CD14-positive monocyte (primary cell): ENCODE measurements at places on chromosomes 11 and 22.

GRCh38 chr11:105189581-105189980 is 50.0 kb upstream of the CARD18 start:
- DNase-seq = peak; percentile 87

DNA sequence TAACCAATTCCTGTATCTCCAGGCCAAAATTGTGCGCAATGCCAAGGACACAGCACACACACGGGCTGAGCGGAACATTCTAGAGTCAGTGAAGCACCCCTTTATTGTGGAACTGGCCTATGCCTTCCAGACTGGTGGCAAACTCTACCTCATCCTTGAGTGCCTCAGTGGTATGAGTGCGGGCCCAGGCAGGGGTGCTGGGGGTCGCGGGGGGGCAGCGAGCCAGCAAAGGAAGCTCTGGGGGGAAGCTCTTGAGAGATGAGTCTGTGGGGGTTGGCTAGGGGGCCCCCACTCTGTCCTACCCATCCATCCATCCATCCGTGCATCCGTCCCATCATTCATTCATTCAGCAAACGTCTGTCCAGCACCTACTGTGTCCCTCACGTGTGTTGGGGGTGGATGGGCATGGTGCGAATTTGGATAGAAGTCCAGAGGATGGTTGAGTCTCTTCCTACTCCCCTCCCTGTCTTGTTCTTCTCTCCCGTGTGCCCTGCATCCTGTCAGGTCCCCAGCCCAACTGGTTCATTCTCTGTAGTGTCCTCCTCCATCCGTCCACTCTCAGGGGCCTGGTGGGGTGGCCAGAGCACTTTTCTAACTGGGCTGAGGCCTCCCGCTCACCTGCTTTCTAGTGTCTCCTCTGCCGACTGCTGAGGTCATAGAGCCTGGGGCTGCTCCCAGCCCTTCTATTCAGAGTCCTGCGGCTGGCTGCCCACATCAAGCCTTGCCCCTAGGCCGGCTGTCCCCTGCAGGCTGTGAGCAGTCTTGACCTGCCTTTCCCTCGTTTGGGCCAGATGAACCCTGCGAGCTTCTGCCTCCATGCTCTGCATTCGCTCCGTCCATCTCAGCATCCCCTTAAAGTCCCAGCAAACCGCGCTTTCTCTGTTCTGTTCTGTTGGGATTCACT is 3.3 kb downstream of the RPS6KB2 start:
- DNase-seq = no peak

GRCh38 chr11:1348146-1348795 is 38.8 kb upstream of the TOLLIP start:
- no peak for DNase-seq

DNA sequence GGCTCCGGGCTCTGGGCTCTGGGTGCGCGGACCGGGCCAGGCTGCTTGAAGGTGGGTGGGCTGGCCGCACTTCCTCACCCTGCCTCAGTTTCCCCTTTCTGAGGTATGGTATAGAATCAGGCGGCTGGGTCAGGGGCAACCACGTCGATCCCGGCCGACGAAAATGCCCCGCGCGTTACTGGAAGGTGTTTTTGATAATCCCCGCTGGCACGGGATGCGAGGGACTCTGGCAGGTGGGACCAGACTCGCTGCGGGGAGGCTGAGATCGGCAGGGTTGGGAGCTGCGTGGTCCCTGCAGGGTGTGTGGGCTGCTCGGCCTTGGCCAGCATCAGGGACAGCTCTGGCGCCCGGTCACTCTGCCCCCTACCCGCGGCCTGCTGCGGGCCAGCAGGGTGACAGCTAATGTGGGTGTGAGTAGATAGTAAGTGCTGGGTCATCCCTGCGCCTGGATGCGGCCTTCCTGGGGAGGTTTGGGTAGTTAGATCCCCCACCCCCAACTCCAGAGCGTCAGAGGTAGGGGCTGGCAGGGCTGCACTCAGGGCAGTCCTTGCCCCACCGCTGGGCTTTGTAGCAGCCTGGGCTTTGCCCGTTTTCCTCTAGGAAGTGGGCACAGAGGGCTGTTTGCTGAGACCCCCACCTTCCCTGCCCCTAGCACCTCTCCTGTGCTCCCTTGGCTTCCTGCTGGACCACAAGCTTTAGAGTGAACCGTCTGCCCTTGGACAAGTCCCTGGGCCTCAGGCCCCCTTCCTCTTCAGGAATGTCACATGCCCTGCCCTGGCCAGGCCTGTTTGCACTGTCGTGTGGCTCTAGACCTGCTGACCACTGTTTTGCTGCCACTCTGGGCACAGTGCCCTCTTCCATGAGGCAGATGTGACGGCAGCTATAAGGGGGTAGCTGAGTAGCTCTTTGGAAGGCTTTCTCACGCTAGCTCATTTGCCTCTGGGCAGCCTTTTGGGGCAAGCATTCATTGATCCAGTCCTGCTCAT is 579 bp downstream of the TANGO2 start:
- DNase-seq = peak; percentile 34

GRCh38 chr11:131965504-131965903 is 595.1 kb downstream of the NTM start:
- no peak for DNase-seq

GRCh38 chr11:44531116-44531504 is 34.4 kb upstream of the CD82 start:
- no peak for DNase-seq

- DNase-seq = no peak
Measured at GRCh38 chr22:49307870-49308269, 519.8 kb downstream of the BRD1 start.

DNA sequence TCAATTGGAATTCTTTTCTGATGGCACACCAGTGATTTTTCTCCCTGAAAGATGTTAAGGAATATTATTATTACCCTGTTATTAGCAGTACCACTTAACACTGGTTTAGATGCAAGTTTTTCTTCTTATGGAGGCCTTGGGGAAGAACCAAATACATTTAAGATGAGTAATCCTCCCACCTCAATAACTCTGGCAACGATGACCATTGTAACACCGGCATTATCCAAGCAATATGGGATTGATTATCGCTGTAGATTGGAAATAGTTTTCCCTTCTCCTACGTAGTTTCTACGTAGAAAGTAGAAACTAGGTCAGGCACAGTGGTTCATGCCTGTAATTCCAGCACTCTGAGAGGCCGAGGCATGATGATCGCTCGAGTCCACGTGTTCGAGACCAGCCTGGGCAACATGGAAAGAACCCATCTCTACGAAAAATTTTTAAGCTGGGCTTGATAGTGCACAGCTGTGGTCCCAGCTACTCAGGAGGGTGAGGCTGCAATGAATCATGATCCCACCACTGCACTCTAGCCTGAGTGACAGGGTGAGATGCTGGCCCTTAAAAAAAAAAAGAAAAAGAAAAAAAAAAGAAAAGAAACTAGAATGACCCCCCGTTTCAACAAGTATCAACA is 45.5 kb downstream of the PACSIN2 start:
- DNase-seq = no peak

GRCh38 chr11:117019871-117020270 is 78.4 kb downstream of the SIK3 start:
- DNase-seq = no peak

DNA sequence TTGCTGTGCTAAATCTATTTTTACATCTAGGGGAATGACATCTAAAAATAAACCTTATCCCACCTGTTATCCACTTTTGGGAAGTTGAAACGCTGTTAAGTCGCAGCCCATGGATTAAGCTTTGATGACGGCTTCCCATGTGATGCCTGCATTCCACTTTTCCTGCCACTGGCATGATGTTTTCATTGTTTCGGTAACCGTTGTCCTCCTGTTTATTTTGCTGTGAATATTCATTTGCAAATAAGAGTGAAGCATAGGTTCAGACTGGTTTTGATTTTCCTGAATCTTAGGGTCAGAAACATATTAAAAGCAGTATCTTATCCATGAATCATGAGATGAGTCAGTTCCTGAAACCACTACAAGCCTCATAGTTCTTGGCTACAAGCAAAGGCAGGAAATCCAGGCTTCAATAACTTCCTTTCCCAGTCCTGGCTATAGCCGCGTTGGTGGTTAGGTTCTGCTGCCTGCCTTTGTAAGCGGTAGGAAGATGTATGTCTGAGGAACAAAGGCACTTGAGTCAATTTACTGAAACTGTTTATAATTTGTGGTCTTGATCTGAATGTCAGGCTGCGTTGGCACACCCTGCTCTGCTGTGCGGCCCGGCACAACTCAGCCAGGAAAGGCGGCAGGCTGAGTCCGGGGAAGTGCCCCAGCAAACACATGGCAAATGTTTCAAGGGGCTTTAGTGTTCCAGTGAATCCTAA is 19.4 kb downstream of the TEAD1 start:
- peak; percentile 9 for DNase-seq

GRCh38 chr22:19043121-19044085 is 78.8 kb downstream of the DGCR2 start:
- no peak for DNase-seq

- DNase-seq = no peak
Measured at GRCh38 chr11:63527667-63528066, 8.9 kb upstream of the PLAAT4 start.

- DNase-seq = no peak
Measured at GRCh38 chr11:11992257-11993212, 15.9 kb downstream of the DKK3 start.

DNA sequence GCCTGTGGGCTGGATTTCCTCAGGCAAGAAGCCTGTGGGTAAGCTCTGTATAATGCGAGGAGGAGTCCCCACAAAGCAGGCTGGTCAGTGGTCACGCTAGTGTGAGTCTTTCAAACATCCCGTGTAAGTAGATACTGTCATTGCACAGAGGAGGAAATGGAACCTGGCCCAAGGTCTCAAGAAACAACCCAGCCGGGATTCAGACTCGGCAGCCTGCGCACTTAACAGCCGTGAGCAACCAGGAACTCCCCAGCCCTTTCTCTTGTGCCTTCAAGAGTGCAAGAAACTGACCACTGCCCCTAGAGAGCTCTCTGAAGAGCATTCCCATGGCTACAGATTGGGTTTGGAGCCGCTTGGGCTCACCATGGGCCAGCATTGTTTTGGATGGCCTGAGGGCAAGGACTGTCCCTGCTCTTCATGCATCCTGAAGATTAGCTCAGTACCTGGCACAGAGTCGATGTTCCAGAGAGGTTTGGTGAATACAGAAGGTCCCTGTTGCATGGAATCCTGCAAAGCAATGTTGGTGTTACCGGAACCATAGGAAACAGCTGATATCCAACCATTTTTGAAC is 6.0 kb downstream of the MPST start:
- no peak for DNase-seq

DNA sequence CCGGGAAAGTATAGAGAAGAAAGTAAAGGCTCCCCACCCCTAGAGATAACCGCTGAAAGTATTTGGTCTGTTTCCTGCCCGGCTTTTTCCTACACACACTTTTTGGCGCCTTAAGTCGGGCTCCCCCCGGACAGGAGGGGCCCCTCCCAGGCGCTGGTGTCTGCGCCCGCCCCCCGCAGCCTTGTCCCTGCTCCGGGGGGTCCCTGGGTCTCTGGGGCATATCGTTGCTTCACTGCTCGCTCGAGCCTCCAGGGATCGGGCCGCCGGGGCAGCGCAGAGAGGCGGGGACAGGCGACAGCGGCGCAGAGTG is 928 bp upstream of the CRACR2B start:
- no peak for DNase-seq

DNA sequence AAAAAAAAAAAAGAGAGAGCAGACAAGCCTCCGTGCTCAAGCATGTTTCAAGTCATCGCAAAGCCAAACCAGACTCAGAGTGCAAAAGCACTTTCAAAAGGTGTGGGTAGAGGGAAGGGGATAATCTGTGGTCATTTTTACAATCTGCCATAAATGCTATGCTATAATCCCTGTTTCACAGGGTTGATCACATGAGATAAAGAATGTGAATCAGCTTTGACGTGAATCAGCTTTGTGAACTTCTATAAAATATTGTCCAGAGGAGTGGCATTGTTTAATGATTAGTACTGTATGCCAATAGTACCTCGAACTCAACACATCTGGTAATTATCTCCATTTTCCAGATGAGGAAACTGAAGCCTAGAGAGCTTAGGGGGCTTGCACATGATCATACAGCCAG is 20.0 kb upstream of the POLD3 start:
- DNase-seq = no peak

- no peak for DNase-seq
Measured at GRCh38 chr11:118530180-118530682, 761 bp upstream of the TMEM25 start.

- no peak for DNase-seq
Measured at GRCh38 chr22:28351476-28351875, 328.2 kb downstream of the TTC28 start.

DNA sequence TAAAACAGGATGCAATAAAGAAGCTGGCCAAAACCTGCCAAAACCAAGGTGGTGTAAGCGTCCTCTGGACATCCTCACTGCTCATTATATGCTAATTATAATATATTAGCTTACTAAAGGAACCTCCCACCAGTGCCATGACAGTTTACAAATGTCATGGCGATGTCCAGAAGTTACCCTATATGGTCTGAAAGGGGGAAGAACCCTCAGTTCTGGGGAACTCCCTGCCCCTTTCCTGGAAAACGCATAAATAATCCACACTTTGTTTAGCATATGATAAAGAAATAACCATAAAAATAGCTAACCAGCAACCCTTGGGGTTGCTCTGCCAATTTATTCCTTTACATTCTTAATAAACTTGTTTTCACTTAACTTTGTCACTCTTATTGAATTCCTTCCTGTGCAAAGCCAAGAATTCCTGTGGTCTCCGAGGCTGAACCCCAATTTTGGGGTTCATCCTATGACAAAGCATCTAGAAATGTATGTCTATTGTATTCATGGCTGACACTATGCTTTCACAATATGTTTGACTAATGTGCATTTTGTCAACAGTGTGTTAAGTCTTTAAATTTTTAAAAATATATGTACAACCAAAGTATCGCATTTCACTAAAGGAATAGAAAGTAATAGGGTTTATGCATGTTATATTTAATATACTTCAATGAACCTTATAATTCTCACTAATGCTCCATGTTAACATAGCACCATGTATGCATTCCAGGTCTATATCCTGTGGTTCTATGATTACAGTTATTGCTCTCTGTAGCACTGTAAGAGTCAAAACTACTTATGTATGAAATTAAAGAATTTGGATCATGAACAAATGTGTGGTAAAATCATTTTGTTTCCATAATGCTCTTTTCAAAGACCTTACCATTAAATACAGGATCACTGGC is 25.1 kb downstream of the LGR4 start:
- DNase-seq = no peak

GRCh38 chr22:39214383-39215069 is 30.3 kb downstream of the PDGFB start:
- DNase-seq = no peak

DNA sequence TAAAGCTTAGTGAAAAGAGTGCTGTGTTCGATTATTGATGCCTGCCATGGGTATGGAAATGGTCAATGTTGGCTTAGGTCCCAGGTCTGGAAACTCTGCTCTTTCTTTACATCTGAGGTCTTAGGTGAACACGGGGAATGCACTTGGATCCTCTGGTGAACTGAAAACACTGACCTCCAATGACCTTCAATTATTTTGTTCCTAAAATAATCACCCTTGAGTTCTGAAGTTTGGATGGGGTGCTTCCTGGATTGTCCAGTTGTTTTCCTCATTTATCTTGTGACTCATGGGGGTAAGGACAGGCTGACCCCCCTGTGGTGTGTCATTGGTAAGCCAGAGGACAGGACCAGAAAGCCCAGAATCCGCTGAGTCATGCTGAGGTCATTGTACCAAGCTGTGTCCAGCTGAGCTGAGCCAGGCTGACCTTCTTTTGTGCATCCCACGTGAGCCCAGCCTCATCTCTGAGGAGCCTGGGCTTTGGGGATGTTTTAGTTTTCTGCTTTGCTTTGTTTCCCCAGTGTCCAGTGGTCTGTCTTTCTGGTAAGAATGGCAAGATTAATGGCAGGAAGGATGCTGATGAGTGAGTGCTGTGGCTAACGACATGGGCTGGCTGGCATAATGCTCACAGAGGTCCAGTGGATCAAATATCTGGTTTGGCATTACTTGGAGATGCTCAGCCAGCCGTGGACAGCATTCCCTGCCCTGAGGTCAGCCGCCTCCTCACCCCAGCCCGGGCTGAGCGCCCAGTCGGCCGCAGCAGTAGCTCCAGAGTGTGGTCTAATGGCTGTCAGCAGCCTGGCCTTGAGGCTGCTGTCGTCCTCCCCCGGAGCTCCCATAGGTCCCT is 35.6 kb downstream of the AMPD3 start:
- peak; percentile 23 for DNase-seq
